ENCODE measurements at places on chromosomes 12 and 14.
A peak's percentile ranks its signal among the peaks of the same experiment; 100 is the strongest.

DNA sequence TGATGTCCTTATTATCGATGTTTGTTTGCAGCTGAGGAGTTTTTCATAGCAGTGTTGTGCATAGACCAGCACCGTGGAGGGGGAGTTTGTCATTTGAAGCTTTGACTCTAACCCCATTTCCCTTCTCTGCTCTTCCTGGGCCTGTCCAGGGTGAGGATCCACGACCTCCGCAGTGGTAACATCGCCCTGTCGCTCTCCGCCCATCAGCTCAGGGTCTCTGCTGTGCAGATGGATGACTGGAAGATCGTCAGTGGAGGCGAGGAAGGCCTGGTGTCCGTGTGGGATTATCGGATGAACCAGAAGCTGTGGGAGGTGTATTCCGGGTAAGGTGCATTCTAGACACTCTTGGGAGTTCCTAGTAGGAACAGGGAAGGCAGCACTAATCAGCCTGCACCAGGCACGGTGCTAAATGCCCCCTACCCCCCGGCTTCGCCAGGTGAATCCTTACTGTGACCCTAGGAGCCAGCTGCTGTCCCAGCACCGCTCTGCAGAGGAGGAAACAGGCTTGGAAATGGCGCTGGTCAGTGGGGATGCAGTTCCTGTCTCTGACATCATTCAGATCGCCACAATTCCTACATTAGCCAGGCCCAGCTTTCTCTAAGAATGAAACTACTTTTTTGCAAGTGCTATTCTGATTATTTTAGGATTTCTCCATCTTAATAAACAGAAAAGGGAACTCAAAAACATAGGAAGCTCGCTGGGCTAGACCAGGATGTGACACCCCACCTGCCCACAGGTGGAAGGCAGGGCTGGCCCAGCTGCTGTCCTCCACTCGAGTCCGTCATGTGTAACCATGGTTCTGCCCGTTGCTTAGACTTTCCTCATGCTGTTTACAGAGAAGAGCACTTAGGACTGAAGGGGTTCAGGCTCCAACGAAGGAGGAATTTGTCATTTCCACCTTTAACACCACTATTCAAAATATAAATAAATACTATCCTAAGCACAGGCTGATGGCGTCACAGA, 74.9 kb downstream of the TESC start:
- ATAC-seq = no peak

DNA sequence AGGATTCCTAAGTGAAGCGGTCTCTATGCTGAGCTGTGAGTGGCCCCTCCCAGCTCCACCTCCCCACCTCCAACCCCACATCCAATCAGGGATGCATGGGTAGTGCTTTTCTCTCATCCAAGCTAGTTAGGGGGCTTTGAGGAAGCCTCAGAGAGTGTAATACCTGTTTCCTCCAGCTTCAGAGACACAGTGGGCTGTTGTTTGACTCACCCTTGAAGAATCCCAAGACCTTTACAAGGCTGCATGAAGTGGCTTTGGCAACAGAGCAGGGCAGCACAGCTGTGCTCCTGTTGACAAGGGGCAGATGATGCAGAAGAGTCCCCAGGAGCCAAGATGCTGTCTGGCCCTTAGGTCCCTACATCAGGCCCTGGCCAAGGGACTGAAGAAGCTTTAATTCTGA, 27.1 kb upstream of the CLMN start:
- ATAC-seq = no peak

DNA sequence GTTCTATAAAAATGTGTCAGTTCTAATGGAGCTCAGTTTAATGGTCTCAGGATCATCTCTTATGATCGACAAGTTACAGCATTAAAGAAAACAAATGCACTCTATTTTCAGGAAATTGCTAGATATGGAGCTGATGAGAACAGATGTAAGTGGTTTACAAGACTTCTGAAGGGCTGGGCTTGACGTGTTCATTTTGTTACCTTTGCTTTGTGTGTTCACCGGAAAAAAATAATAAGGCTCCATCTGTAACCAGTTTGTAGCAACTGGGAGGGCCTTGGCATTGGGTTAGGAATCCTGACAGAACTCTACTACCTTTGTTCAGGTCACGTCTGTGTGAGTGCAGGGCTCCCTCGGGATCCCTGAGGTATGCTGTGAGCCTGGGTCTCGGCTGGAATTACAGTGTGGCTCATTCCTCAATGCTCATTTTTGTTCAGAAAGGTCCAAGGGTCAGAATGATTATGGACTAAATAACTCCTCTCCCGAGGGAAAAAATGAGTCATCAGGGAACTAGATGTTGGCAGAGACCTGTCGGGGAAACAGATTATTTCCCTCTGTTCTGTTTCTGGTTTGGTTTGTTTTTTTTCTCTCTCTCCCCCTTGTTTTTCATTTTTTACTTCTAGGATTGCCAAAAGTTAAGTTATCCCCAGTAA, 158.0 kb downstream of the SLC5A8 start:
- no peak for ATAC-seq

DNA sequence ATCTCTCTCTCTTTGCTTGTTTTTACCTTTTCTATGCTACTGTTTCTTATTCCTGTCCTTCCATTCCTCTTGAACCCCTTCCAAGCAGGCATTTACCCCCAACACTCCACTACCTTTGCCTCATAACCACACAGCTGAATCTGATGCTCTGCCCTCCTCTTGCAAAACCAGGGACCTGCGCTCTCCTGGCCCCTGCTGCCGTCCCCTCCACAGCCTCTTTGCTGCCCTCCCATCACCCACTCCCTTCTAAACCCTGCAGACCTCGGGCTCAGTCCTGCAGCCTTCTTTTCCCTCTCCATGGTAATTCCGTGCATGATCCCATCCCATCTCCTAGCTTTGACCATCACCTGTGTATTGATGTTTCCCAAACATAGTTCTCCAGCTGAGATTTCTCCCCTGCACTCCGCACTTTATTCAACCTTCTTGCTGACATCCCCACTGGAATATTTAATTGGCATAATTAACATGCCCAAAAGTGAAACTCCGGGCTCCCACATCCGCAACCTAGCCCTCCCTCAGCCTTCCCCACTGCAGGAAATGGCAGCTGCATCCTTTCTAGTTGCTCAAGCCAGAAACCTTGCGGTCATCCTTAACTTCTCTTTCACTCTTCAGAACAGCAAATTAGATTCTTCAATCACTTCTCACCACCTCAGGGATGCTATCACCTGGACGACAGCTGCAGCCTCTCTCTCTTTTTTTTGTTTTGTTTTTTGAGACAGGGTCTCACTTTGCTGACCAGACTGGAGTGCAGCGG, 16.0 kb downstream of the FIGNL2 start:
- ATAC-seq = no peak

- no peak for ATAC-seq
Measured at GRCh38 chr12:91240386-91241095, 57.9 kb upstream of the DCN start.

GRCh38 chr12:61713121-61713520, 547.1 kb upstream of the USP15 start:
- ATAC-seq = no peak

- ATAC-seq = no peak
Measured at GRCh38 chr12:16136219-16136988, 141.1 kb downstream of the SLC15A5 start.

DNA sequence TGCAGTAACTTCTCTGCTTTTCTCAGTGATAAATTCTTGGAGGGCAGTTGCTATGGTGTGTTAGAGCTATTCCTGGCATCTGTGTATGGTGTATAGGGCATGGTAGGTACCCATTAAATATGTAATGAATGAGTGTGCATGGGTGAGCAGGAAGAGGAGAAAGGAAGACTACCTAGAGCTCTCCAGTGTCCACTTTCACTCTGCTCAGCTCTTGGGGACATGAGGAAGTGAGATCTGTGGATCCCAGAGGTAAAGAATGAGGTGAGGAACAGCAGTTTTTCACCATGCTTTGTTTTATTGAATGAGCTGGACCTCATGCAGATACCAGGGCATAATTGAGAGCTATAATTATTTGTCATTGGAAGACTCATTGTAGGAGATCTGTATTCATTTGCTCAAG, 444.8 kb upstream of the RGS6 start:
- no peak for ATAC-seq

DNA sequence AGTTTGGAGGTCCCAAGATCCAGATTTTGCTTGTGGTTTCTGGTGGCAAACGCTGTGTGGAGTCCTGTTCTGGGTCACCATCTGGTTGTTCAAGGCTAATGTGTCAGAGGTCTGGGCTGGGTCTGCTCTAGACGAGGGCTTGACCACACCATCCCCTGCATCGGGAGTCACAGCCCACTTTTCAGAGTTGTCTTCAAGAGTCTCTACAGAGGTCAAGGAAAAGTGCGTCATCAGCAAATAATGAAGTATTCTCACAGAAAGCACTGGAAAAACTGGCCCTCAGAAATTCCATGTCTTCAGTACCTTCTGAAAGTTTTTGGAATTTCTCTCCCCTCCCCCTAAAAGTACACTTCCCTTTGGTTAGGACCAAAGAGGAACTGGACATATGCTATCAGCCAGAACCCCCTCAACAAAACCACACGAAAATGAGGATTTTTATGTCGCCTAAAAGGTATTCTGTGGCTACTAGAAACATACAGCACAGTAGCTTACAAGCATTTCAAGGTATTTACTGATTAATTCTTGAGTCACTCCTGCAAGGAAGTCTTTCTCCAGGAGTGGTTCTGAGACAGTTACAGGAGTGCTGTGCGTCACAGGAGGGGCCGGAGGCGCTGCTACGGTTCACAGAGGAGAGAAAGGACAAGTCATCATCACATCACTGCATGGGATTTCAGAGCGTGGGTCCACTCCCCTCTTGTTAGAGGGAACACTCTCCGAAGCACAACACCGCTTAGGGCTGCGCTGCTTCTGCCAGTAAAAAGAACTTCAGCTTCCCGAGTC, 35.4 kb downstream of the RAD52 start:
- ATAC-seq = no peak

DNA sequence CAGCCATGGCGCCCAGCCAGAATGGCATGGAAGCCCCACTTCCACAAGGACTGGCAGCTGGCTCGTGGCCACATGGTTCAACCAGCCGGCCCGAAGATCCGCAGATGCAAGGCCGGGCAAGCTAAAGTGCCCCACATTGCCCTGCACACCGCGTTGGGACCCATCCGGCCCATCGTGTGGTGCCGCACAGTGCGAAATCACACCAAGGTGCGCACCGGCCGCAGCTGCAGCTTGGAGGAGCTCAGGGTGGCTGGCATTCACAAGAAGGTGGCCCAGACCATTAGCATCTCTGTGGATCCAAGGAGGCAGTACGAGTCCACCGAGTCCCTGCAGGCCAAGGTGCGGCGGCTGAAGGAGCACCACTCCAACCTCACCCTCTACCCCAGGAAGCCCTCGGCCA, 15.9 kb downstream of the CDC42BPB start:
- ATAC-seq = no peak

- peak; percentile 78 for ATAC-seq
Measured at GRCh38 chr14:81485372-81485771, 48.3 kb downstream of the SEL1L start.

DNA sequence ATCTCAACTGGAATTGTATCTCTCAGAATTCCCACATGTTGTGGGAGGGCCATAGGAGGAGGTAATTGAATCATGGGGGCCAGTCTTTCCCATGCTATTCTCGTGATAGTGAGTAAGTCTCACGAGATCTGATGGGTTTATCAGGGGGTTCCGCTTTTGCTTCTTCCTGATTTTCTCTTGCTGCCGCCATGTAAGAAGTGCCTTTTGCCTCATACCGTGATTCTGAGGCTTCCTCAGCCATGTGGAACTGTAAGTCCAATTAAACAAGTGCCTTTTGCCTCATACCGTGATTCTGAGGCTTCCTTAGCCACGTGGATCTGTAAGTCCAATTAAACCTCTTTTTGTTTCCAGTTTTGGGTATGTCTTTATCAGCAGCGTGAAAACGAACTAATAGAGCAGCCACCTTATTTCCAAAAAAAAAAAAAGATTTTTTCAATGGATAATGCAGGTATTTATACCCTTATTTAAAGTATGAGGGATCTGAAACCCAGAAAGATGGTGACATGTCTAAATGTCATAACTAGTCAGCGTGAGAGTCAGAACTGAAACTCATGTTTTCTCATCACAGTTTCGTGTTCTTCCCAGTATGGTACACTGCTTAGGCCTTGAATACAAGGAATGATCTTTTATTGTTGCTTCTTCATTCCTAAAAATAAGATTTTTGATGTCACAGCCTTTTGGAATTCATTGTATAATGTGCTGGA, 89.6 kb downstream of the ERC1 start:
- peak; percentile 99 for ATAC-seq

DNA sequence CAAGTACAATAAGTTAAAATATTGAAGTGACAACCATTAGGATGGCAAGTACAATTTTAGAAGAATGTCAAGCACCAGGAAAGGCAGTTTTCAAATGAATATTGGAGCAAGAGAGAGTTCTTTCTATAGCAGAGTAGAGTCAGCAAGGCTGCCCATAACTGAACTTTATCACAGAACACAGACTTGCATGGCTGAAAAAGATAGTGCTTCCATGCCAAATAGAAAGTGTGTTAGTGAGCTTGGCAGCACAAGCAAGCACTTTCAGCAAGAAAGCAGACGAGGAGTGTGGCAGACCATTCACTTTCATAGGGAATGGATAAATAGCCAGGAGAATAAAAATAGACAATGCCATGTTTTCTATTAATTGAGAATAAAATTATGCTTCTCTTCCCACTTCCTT, 647.0 kb upstream of the MGAT4C start:
- ATAC-seq = no peak

DNA sequence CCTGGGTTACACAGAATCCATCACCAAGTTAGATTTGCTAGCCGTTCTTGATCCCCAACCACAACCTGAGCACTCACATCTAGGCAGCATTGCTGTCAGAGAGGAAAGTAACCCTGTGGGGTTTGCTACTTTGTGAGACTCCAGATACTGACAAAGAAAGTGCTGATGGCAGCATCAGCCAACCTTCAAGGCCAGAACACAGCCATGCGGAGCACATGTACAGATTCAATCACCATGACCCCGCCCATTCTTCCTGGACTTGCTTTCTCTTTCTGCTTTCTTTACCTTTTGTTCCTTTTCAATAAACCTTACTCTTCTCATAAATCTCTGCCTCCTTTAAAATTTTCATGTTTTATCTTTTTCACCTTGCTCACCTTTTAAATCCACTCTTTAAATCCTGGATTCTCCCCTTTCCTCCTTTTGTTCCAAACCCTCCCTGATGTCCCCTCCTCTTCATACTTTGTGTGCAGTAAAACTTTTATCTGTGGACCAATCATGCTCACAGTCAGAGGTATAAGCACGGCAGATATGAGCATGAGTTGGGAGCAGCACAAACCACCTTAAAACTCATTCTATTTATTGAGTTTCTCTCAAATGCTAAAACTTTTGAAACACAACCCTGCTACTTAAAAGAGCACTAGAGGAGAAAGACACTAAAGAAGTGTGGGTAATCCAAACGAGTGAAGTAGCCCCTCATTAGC, 21.9 kb upstream of the CERS5 start:
- peak; percentile 57 for ATAC-seq

GRCh38 chr14:65282896-65283253, 129.7 kb upstream of the FUT8 start:
- ATAC-seq = no peak
